SK-N-SH (cell line): ENCODE measurements at places on chromosomes 1 and 21. TPM values are rescaled to one million over a fixed set of nuclear protein-coding genes. Genes with fewer than 3 reads are reported as not detected.

Gene LCE1E
- polyA plus RNA-seq, result not detected in 2 replicates

Gene LINGO4
- polyA plus RNA-seq, result not detected in 2 replicates

DNA sequence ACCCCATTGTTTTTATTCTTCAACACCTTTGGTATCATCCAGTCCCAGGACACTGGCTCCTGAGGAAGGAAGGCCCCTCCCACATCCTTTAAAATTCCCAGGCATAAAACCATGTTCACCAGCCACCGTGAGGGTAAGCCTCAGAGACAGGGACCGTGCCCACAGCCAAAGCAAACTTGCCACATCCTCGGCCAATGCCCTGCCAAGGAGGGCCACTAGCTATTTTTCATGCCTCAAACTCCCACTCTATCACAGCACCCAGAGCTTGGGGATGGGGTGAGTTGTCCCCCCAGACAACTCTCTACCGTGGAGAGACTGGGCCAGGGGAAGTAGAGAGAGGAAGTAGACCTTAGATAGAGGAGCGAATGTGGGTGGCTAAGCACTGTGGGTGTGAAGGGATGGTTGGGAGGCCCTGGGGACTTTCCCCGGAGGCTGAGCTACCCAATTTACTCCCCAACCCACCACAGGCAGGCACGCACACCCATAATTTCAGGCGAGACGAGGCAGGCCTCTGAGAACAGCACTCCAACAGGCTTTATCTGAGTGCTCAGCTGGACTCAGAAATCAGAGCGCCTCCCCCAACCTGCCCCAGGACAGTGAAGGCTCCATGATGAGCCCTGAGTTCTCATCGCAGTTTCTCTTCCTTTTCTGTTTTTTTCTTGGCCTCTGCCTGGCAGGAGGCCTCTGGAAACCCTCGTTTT lies 15.9 kb upstream of the BTG2 start:
- DNase-seq, result no peak

GRCh38 chr1:170887726-170888125 lies 47.6 kb upstream of the MROH9 start:
- no peak for DNase-seq

DNA sequence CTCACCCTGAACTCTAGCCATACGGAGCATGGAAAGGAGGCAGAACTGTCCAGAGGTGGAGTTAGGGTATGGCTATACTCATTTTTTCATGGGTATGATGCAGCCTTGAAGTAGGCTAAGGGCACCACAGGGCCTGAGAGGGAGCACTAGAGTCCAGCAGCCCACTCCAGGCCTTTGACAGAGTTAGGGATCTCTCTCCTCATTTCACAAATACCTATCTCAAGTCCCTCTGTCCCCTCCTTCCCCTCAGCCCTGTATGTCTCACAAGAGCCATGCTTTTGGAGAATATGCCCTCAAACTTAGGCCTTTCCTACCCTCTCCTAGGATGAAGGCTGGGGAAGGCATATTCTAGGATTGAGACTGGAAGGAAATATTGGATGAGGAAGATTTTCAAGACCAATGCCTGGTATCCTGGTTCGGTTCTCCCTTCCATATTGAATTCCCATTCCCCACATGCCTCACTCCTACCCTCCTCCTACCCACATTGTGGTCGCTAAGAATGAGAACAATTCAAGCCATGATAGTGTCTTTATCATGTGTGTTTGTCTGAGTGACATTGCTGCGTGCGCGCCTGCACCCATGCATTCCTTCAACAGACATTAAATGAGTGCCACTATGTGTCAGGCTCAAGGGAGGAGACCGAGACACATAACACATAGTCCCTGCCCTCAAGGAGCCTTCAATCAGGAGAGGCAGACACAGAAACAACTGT lies 2.6 kb upstream of the NECTIN4 start:
- DNase-seq, result no peak

Gene DDAH1
- polyA plus RNA-seq, result 64.3 and 80.2 TPM in 2 replicates
